ENCODE measurements at places on chromosomes 3 and 15. TPM values are rescaled to one million over a fixed set of nuclear protein-coding genes. Genes with fewer than 3 reads are reported as not detected.

The KNG1 gene
- 0.22 TPM for total RNA-seq

The TEX55 gene
- total RNA-seq = not detected

The GPR160 gene
- 8.4 TPM for total RNA-seq

The ACAN gene
- total RNA-seq = not detected

The SI gene
- total RNA-seq = not detected

The WDR76 gene
- 10.5 TPM for total RNA-seq

- no peak for DNase-seq
- no peaks in the 10 kb centered on the region for H3K36me3 ChIP-seq
- no peaks in the 10 kb centered on the region for H3K27me3 ChIP-seq
- H3K4me1 ChIP-seq = no peaks in the 10 kb centered on the region
These were observed 702.2 kb downstream of the NLGN1 start for GRCh38 chr3:174099724-174100123.

- no peaks in the 10 kb centered on the region for H3K4me1 ChIP-seq
- H3K27ac ChIP-seq = no peak overlapping the region
These were observed 77.9 kb downstream of the ISG20 start for GRCh38 chr15:88716543-88717381.

- peaks cover 69% of the 10 kb centered on the region for H3K36me3 ChIP-seq
- H3K4me1 ChIP-seq = no peaks in the 10 kb centered on the region
- no peak overlapping the region for H3K27ac ChIP-seq
- no peak for DNase-seq
- H3K4me3 ChIP-seq = no peak overlapping the region
- H3K27me3 ChIP-seq = no peaks in the 10 kb centered on the region
These were observed 23.1 kb upstream of the PDCD7 start for GRCh38 chr15:65156692-65157091.

DNA sequence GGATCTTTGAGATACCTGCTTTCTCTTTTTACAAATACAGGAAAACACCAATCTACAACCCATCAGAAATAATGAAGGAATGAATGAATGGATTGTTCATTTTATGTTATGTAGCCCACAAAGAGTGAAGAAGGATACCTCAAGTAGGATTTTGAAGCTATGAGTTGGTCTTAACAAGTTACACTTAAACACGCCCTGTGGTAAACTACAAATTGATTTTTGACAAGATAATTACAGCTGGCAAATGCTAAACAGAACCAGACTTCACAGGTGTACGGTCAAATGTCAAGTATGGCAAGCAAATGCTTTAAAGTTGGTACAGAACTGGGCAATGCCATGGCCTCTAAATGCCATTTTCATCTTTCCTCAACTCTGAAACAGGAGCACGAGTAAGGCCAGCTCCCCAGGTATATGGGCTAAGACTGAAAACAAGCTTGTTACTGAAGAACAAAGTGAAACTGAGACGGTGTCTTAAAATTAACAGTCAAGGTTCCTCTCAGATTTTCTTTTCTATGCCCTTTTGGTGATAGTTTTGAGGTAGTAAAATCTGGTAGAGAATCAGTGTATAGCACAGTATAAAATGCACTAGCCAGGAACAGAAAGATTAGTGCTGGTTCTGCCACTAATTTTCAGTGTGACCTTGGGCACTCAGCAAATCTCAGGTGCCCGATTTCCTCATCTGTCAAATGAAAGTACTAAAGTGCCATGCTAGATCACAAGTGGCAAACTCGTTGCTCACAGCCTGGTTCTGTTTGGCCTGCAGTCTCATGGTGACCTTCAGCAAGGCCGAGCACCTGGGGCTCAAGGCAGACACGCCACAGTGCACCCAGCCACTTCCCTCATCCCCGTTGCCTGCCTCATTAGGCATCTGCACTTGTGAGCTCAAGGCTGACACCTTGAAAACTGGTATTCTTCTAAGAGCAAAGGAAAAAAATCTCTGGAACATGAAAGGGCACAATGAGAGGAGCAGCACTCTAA is 9.5 kb downstream of the RUVBL1 start:
- H3K27me3 ChIP-seq = no peaks in the 10 kb centered on the region
- no peak for DNase-seq
- H3K4me1 ChIP-seq = peaks cover 33% of the 10 kb centered on the region
- H3K27ac ChIP-seq = peak overlapping the region; percentile 76

GRCh38 chr3:64290161-64290560 is 64.9 kb upstream of the PRICKLE2 start:
- H3K4me3 ChIP-seq = no peak overlapping the region
- H3K4me1 ChIP-seq = no peaks in the 10 kb centered on the region
- DNase-seq = no peak
- no peak overlapping the region for H3K27ac ChIP-seq
- H3K36me3 ChIP-seq = no peaks in the 10 kb centered on the region

- no peak overlapping the region for H3K4me3 ChIP-seq
- H3K36me3 ChIP-seq = no peaks in the 10 kb centered on the region
- no peaks in the 10 kb centered on the region for H3K4me1 ChIP-seq
- DNase-seq = no peak
- H3K27ac ChIP-seq = no peak overlapping the region
These were observed 27.5 kb downstream of the DNAJB8 start for GRCh38 chr3:128439226-128439625.

DNA sequence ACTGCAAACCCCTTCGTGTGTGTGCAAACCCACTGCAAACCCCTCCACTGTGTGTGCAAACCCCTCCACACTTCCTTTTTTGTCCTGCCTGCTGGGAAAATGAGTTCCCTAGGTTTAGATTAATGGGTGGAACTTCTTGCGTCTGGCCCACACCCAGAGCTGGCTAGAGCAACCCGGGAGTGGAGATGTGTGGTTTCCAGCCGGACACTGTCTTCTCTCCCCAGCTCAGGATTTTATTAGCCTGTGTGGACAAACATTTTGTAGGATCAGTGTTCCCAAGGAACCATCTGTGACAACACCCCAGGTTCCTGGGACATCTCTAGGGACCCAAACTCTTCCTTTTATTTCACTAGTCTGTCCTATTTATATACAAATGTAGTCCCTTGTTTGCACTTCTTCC is 9.6 kb upstream of the LRRK1 start:
- no peak for DNase-seq
- H3K27me3 ChIP-seq = peaks cover 21% of the 10 kb centered on the region
- no peaks in the 10 kb centered on the region for H3K4me1 ChIP-seq
- no peaks in the 10 kb centered on the region for H3K36me3 ChIP-seq

DNA sequence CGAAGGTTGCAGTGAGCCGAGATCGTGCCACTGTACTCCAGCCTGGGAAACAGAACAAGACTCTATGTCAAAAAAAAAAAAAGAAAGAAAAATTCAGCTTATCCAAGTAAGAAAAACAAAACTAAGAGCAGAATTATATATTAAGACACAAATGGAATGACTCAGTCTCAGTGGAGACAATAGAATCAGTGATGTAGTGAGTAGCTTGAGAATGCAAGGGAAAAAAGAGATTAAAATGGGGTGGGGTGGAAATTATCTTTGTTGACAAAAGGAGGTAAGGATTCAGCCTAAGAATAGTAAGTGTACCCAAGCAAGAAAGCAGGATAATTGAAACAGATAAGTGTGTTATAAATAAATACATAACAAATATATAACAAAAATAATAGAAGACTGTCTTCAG is 70.7 kb downstream of the BLM start:
- no peak overlapping the region for H3K4me3 ChIP-seq
- no peaks in the 10 kb centered on the region for H3K4me1 ChIP-seq
- H3K36me3 ChIP-seq = no peaks in the 10 kb centered on the region
- DNase-seq = no peak

- H3K36me3 ChIP-seq = peaks cover 15% of the 10 kb centered on the region
- no peak overlapping the region for H3K27ac ChIP-seq
- no peak overlapping the region for H3K4me3 ChIP-seq
- H3K27me3 ChIP-seq = no peaks in the 10 kb centered on the region
- no peaks in the 10 kb centered on the region for H3K4me1 ChIP-seq
These were observed 36.4 kb downstream of the TAMM41 start for GRCh38 chr3:11810276-11810675.

GRCh38 chr3:78258798-78259197 is 1218.9 kb downstream of the ROBO2 start:
- DNase-seq = no peak
- no peak overlapping the region for H3K27ac ChIP-seq
- no peaks in the 10 kb centered on the region for H3K4me1 ChIP-seq
- H3K36me3 ChIP-seq = no peaks in the 10 kb centered on the region
- no peak overlapping the region for H3K4me3 ChIP-seq

DNA sequence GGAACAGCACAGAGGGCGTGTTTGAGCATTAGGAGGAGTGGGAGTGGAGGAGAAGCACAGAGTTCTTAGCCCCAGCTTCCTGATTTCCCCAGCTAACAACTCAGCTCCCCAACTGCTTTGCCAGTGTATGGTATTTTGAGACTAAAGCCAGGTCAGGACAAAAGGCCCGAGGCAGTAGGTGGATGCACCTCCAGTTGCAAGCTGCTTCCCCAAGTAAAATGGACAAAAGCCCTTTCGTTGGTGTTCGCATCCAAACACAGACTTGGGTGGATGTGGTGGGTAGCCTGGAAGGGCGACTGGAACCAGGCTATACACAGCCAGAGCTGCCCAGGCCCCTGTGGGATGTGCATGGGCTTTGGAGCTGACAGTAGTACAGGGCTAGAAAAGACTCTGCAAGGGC is 12.3 kb upstream of the EHD4 start:
- no peaks in the 10 kb centered on the region for H3K27me3 ChIP-seq
- DNase-seq = no peak
- H3K4me3 ChIP-seq = no peak overlapping the region
- H3K27ac ChIP-seq = no peak overlapping the region

DNA sequence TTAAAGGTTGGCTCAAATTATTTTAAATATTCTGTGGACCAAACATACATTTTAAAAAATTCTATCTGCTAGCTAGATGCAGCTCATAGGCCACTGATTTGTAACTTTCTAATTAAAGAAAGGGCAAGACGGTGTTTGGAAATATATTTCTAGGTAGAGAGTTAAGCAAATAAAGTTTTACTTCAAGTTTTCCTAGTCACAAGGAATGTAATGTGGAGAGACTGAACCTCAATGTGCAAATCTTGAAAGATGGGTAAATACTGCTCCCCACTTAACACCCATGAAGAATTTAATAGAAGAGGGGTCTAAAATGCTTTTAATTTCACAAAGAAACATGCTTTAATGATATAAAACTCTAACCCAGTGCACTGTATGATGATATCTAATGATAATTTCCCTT is 175.2 kb downstream of the TIGIT start:
- H3K36me3 ChIP-seq = no peaks in the 10 kb centered on the region
- no peak for DNase-seq
- H3K27ac ChIP-seq = no peak overlapping the region
- no peaks in the 10 kb centered on the region for H3K4me1 ChIP-seq
- no peaks in the 10 kb centered on the region for H3K27me3 ChIP-seq
